Central memory CD8-positive, alpha-beta T cell (primary cell): ENCODE measurements at places on chromosomes 5 and 9.

GRCh38 chr9:116900543-116900942 lies 213.4 kb downstream of the TRIM32 start:
- no peak for DNase-seq

- no peak for DNase-seq
These were observed 203.5 kb upstream of the HAPLN1 start for GRCh38 chr5:83924171-83924570.

DNA sequence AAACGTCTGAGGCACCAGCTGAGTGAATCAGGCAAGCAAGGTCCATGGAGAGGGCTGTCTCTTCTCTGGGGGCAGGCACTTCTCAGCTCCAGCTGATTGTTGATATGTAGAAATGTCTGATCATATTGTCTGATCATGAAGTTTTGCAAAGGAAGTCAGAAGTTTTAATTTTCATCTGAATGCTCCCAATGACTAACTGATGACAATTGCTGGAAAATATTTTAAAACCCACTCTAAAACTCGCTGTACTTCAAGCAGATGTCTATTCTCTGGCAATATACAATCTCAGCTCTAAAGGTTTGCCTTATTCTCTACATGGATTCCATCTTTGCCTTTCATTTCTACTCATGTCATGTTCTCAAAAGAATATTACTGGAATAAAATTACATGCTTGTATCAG lies 12.7 kb downstream of the PLK2 start:
- no peak for DNase-seq

- DNase-seq: no peak
These were observed 4.9 kb upstream of the TRAF1 start for GRCh38 chr9:120931231-120932085.

DNA sequence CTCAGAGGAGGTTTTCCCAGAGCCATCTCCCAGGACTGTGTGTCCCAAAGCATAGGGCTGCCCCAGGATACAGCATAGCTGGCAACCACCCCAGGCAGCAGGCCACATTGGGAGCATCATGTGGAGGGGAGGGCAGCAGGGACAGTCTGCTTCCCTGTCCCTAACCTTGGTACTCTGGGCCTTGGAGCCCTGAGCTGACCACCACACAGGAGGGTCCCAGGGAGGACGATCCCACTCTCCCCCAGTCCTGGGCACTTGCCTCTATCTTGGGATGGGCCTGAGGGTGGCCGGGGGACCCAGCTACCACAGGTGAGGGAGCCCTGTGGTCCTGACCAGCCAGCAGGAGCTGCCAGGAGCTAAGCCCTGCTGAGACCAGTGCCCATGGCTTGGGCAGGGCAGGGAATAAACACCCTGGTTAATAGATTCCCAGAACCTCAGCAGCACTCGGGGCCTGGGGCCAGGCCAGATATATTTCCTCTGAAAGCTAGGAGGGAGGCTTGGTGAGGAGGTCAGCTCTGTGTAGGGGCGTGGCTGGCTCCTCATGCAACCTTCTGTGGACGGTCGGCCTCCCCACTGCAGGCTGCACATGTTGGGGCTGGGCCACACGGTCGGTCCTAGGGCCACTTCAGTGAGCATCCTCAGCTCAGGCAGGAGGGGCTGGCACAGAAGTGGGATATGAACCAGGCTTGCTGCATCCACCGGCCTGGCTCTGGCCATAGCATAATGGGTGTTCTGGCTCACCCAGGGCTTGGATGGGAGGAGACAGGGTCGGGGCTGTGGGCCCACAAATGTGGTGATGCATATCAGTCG lies 4.2 kb downstream of the NINJ1 start:
- DNase-seq: no peak
